ENCODE measurements at places on chromosomes 6 and 20.
A peak's percentile ranks its signal among the peaks of the same experiment; 100 is the strongest.

GRCh38 chr6:169048185-169048864, 205.3 kb downstream of the THBS2 start:
- no peak for DNase-seq

- no peak for DNase-seq
Observed at GRCh38 chr20:22411627-22412450, 172.5 kb downstream of the FOXA2 start.

DNA sequence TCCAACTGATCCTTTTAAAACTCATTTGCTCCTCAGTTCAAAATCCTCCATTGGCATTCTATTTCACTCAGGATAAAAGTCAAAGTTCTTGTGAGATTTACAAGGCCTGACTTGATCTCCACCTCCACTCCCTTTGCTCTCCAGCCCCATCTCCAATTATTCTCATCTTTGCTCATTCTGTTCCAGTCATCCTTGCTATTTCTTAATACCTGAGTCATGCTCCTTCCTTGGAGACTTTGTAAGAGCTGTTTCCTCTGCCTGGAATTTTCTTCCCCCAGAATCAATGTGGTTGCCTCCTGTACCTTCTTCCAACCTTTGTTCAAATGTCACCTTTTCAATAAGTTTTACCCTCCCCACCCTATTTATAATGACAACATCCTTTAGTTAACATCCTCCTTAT, 373.5 kb downstream of the HTR1B start:
- no peak for DNase-seq

DNA sequence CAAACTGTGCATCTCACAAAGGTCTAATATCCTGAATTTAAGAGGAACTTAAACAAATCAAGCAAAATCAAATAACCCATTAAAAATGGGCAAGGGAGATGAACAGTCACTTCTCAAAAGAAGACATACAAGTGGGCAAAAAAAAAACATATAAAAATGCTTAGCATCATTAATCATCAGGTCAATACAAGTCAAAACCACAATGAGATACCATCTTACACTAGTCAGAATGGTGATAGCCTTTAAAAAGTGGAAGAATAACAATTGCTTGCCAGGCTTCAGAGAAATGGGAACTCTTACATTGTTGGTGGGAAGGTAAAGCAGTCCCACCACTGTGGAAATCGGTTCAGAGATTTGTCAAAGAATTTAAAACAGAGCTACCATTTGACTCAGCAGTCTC, 646.7 kb upstream of the PTCHD4 start:
- no peak for DNase-seq

DNA sequence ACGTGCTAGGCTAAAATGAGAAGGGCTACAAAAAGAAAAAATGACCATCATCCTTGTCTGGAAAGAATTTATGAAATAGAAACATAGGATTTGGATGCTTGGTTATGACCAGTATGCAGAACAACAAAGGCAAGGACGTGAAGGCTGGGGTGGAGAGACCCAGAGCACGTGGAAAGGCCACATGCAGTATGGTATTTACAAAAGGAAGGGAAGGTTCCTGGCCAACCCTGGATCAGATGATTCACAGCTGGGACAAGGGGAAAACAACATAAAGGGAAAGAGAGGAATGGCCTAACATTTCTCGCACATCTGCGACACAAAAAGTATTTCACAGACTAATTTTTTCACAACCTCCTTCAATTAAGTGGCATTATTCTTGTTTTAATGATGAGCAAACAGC, 8.2 kb downstream of the STX7 start:
- DNase-seq, result no peak

GRCh38 chr6:13139119-13139518, 189.2 kb downstream of the TBC1D7 start:
- no peak for DNase-seq

GRCh38 chr6:51021171-51021570, 202.5 kb downstream of the TFAP2B start:
- no peak for DNase-seq

GRCh38 chr6:38259736-38260135, 380.0 kb downstream of the BTBD9 start:
- DNase-seq, result no peak

DNA sequence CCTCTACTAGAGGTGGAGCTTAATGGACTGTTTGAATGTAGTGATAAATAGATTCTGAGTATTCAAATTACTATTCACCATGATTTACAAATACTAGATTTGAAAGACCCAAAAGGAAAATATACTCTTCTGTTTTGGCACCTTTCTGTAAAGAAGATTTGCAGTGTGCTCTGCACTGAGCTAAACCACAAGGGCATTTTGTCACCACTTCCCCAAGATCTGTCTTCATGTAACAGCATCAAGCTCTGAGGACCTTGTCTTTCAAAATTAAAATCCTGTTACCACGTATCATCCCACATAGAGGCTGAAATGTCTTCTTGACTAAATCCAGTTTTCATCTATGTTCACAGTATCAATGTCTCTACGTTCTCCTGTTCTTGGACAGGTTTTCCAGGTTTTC, 3.3 kb upstream of the PGK2 start:
- DNase-seq, result no peak

GRCh38 chr6:83917001-83917400, 57.5 kb downstream of the CYB5R4 start:
- DNase-seq, result no peak

GRCh38 chr6:105791583-105792318, 294.4 kb upstream of the PRDM1 start:
- DNase-seq, result no peak

DNA sequence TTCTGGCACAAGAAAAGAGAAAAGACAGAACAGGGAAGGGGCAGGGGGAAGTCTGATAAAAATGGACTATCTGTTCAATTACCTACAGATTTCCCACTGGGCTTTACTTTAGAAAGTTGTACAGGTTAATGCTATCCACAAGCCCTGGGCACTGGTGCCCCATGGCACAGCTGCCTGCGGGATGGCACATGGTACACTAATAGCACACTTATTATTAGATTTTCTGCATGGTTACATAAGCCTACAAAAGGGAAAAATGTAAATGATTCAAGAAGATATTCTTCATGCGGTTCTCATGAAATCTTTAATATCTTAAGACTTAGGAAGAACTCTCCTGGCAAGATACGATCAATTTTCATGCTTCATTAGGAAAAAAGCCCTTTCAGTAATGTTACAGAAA, 137.5 kb downstream of the GMPR start:
- no peak for DNase-seq

DNA sequence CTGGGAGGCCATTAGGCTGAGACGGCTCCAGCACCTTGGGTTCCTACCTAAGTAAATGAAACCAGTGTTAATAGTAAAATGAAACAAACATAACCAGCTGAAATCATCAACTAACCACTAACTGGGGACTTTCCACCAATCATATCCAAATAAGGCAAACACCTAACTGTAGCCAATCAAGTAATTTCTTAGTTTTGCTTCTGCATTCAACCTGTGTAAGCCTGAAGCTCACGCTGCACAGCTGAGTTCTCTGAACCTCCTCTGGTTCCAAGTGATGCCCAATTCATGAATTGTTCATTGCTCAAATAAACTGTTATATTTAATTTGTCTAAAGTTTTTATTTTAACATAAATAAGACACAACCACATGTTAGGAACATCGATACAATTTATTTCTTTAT, 22.5 kb downstream of the KLHL32 start:
- no peak for DNase-seq

DNA sequence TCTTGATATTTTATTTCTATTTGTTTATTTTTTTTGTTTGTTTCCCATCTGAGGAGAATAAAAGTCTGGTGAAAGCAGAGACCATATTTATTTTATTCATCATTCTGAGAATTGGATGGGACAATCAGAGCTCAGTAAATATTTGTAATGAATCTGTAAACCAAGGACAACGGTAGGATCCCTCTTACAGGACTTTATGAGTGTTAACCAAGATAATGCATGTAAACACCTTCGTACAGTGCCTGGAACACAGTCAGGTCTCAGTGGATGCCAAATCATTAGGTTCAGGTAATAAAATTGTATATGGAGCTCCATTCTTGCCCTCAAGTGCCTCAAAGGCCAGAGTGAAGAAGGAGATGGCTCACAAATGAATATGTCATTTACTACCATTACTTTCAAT, 288.7 kb downstream of the PAX1 start:
- no peak for DNase-seq

GRCh38 chr6:31366693-31367470, 9.9 kb upstream of the HLA-B start:
- peak; percentile 89 for DNase-seq

DNA sequence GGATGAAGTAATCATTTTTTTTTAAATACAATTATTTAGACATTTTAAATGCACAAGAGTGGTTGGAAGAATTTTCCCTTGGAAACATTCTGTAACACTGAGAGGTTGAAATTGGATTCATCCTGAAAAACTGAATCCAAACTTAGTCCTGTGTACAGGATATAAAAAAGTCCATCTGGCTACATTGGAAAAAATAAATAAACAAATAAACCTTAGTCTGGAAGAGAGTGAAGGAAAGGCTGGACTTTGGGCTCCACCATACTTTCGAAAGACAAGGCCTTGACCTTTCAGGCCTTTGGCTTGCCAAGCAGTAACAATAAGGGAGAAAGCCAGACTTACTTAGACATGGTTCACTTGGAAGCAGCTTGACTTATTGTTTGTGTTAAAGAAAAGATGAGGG, 664.3 kb downstream of the TENT5A start:
- DNase-seq, result no peak

DNA sequence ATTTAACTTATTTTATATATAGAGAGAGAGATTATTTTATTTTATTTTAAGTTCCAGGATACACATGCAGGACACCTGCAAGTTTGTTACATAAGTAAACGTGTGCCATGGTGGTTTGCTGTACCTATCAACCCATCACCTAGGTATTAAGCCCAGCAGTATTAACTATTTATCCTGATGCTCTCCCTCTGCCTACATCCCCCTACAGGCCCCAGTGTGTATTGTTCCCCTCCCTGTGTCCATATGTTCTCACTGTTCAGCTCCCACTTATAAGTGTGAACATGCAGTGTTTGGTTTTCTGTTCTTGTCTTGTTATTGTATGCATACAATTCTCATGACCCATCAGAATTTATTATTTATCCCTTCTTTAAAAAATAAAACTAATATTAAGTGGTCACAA, 34.6 kb downstream of the FKBP1C start:
- no peak for DNase-seq

DNA sequence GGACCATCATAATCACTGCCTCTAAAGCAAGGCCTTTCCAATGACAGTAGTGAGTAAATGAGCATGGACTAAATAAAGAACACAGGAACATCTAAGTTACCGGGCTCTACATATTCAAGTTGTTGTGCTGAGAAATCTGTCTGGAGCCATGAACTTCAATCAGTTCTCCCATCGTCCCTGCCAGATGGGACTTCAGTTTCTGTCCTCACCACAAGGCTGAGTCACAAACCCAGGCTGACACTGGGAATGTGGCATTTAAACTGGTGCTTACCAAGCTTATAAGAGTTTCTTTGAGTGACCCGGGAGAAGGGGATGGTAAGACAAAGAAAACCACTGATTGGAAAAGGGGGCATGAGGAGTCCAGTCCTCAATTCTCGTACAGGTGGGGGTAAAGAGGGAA, 497.0 kb downstream of the MAFB start:
- no peak for DNase-seq

GRCh38 chr6:119395192-119395591, 45.6 kb upstream of the MAN1A1 start:
- no peak for DNase-seq

GRCh38 chr6:69868252-69868804, 2.0 kb downstream of the COL19A1 start:
- no peak for DNase-seq

- DNase-seq, result no peak
Observed at GRCh38 chr6:158757753-158758090, 61.4 kb downstream of the EZR start.

GRCh38 chr20:46006022-46006705, 2.5 kb upstream of the MMP9 start:
- no peak for DNase-seq

- peak; percentile 36 for DNase-seq
Observed at GRCh38 chr6:166005944-166006899, 161.4 kb downstream of the TBXT start.

DNA sequence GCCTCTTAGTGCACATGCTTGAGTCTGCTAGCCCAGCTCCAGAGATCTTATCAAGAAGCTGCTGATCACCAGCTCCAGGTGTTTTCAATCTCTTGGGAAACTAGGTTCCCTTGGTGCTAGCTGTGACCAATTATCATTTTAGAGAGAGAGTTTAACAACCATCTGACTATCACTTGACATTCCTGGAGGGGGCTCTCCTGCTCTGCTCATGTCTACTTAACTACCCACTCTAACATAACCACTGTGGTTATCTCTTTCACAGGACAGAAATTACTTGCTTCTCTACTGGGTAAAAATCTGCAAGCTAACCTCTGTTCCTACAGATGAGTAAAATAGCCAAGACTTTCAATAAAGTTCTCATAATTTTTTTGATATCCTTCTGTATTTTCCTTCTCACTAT, 823.4 kb upstream of the GJE1 start:
- no peak for DNase-seq

- no peak for DNase-seq
Observed at GRCh38 chr6:119361209-119361608, 11.6 kb upstream of the MAN1A1 start.

GRCh38 chr20:39849171-39849570, 839.9 kb downstream of the MAFB start:
- DNase-seq, result no peak

DNA sequence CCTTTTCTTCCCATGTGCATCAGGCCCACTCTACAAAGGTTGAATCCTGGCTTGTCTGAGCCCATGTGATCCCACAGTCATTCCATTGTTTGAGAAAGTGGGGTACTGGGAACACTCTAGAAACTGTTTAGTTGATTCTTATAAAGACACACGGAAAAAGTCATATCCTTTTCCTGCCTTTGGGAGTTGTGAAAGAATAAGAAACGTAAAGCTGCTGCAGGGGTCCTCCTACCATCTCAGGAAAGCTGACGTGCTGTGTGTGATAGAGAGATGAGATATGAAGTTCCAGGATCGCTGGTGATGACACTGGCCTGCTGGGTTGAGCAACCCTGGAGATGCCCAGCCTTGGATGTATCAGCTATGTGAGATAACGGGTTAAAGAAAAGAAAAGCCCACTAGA, 21.3 kb upstream of the HLA-DRB5 start:
- no peak for DNase-seq

DNA sequence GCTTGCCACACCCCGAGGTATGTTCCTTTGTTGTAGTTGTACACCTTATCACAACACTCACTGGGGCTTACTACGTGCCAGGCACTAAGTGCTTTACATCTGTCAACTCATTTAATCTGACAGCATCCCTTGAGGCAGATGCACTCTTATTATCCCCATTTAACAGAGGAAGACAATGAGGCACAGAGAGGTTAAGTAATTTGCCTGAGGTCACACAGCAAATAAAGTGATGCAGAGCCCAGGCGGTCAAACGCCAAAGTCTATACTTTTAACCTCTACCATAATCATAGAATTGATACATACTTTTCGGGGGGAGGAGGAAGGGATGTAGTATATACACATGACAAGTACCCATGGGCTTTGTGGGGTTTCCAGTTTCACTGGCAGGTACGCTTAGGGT, 37.7 kb downstream of the MDFI start:
- DNase-seq, result no peak
